Activated CD8-positive, alpha-beta T cell treated with anti-CD3 and anti-CD28 coated beads, Interleukin-2, amount 10 ng/mL, durations not matched to agents 7 days and 5 days (primary cell): ENCODE measurements at places on chromosomes 13 and 19. TPM values are rescaled to one million over a fixed set of nuclear protein-coding genes. Genes with fewer than 3 reads are reported as not detected.
A peak's percentile ranks its signal among the peaks of the same experiment; 100 is the strongest.

- no peak for DNase-seq
- no peaks in the 10 kb centered on the region for H3K36me3 ChIP-seq
- H3K27ac ChIP-seq: no peak overlapping the region
- H3K4me3 ChIP-seq: no peak overlapping the region
- peaks cover 3% of the 10 kb centered on the region for H3K27me3 ChIP-seq
Measured at GRCh38 chr13:43835701-43836100, 43.8 kb downstream of the CCDC122 start.

DNA sequence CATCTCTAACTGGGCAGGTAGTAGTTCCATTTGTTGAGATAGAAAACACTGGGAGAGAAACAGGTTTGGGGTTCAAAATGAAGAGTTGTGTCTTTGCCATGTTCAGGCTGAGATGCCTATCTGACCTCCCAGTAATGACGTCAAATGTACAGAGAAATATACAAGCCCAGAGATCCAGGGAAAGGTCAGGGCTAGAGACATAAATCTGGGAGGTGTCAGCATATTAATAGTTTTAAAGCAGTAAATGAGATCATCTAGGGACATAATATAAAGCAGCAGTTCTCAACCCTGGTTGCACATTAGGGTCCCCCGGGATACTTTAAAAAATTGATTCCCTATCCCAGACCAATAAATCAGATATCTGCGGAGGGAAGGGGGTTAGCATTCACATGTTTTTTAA, 501.5 kb downstream of the UQCRFS1 start:
- H3K36me3 ChIP-seq: no peaks in the 10 kb centered on the region
- no peak for DNase-seq
- H3K27ac ChIP-seq: no peak overlapping the region
- H3K4me1 ChIP-seq: no peaks in the 10 kb centered on the region

- DNase-seq: peak; percentile 41
- H3K27me3 ChIP-seq: no peaks in the 10 kb centered on the region
- H3K4me3 ChIP-seq: peak overlapping the region; percentile 17
- H3K36me3 ChIP-seq: peaks cover 61% of the 10 kb centered on the region
Measured at GRCh38 chr19:47176627-47177090, 46.0 kb downstream of the SAE1 start.

GRCh38 chr13:23392313-23392712, 41.2 kb downstream of the SACS start:
- DNase-seq: no peak
- H3K27me3 ChIP-seq: peaks cover 2% of the 10 kb centered on the region
- H3K4me1 ChIP-seq: no peaks in the 10 kb centered on the region
- no peaks in the 10 kb centered on the region for H3K36me3 ChIP-seq
- no peak overlapping the region for H3K4me3 ChIP-seq

DNA sequence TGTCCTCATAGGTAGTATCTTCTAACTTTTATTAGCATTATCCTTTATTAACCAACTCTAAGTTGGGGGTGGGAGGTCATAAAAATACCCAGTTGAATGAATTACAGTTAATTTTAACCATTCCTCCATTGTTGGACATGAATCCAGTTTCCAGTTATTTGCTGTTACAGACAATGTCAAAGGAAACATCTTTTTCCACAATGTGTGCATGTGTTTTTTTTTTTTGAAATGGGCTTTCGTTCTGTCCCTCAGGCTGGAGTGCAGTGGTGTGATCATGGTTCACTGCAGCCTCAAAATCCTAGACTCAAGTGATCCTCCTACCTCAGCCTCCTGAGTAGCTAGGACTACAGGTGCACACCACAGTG, 32.0 kb downstream of the KLF5 start:
- no peak overlapping the region for H3K27ac ChIP-seq
- H3K36me3 ChIP-seq: no peaks in the 10 kb centered on the region
- DNase-seq: no peak
- no peaks in the 10 kb centered on the region for H3K27me3 ChIP-seq

OSCAR gene
- total RNA-seq: 0.34 TPM

GSX1 gene
- not detected for total RNA-seq
